Stimulated activated CD4-positive, alpha-beta T cell treated with anti-CD3 and anti-CD28 coated beads, Interleukin-4, amount 100 ng/mL, for 1 hour (primary cell): ENCODE measurements at places on chromosomes 16 and 17.

GRCh38 chr17:81162491-81162890, 2.8 kb upstream of the PVALEF start:
- DNase-seq, result no peak

DNA sequence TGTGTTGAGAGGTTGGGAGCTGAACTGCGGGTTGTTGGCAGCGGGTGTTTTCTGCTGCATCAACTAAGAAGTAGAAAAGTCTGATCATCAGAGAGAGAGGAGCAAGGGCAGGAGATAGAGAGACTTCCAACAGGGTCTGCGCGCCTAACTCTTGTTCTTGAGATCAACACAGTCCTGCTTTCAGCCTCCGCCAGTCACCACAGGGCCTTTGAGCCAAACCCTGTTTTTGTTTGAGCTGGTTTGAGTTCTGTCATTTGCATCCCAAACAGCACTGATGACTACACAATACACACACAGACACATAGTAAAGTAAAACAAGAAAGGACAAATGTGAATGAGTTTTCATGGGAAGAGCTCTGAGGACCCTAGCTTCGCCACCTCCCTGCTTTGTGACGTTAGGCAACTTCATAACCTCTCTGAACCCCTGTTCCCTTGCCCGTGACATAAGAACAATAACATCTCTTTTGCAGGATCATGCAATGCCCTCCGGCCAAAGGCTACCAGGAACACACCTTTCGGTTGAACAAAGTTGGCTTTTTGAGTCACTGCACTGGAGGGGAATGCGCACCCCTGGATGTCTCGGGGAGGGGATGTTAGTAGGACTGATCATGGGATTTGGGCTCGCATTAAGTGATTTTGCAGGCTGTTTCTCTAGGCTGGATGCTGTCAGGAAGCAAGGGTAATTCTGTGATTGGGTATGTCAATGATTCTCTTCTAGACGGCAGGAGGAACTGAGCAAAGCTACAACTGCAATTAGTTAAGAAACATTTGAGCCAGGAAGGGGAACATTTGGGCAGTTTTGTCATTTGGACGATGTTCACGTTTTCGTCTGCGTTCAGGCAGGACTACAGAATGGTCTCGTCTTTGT, 92.3 kb downstream of the C16orf78 start:
- no peak for DNase-seq

GRCh38 chr16:67766291-67766690, 40.1 kb downstream of the RANBP10 start:
- no peak for DNase-seq

DNA sequence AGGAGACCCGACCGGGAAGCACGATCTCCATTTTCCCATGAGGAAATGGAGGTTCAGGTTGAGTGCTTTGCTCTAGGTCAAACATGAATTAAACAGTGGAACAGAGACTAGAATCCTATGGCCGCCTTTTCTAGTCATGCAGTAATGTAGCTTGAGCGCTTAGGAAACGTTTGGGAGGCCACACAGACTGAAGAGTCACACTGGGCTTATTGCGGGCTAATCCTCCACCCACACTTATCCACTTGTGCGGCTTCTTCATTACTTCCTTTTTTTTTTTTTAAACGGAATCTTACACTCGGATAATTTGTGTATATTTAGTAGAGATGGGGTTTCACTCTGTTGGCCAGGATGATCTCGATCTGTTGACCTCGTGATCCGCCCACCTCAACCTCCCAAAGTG, 26.0 kb downstream of the CACNG3 start:
- no peak for DNase-seq

DNA sequence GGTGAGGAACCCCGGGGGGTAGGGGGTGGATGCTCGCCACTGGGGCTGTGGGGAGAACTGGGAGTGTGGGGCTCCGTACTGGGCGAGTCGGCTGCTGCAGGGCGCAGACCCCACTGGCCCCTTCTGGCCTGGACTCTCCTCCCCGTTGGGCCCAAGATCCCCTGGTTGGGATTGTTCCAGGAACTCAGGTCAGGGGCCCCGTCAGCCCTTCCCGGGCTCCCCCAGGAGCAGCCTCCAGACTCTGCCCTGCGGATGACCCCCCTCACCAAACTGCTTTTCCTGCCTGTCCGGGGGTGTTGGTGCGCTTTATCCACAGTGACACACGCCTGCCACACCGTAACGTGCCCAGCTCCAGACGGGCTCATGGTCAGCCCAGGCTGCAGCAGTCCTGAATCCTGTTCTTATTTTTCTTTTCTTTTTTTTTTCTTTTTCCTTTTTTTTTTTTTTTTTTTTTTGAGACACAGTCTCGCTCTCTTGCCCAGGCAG, 21.1 kb downstream of the CENPX start:
- no peak for DNase-seq

DNA sequence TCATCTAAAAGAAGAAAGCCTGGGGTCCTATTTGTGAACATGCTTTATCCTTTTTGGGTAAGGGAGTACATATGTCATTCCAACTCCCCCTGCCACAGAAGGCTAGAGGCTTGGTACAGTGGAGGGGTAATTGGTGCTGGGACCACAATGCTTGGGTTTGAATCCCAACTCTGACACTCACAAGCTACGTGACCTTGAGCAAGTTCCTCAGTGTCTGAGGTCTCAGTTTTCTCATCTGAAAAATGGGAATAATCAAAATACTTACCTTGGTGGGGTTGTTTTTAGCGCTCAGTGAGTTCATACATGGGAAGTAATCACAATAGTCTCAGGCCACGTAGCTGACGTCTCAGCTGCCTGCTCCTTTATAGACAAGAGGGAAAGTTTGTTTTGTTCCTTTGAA, 150.8 kb downstream of the CPPED1 start:
- no peak for DNase-seq

DNA sequence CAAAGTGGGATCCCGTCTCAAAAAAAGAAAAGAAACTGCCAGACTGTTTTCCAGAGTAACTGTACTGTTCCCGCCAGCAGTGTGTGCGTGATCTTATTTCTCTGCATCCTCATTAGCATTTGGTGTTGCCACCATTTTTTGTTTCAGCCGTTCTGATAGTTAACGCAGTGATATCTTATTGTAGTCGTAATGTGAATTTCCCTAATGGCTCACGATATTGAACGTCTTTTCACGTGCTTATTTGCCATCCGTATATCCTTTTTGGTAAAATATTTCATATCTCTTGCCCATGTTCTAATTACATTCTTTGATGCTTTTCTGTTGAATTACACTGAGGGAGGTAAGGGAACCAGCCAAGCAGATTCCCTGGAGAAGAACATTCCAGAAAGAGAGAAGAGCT, 92.4 kb downstream of the SEC14L1 start:
- no peak for DNase-seq

DNA sequence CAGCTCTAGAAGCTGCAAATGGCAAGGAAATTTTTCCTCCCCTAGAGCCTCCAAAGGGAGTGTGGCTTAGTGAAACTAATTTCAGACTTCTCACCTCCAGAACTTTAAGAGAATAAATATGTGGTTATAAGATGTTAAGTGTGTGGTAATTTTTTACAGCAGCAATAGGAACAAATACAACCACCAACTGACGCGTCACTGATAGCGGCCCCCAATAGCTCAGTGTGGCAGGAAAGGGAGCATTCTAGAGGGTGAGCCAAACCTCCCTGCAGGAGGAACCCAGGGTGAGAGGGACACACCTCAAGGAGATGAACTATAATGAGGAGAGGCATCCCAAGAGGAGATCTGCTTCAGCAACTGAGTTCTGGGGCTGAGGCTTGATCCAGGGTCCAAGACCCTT, 4.0 kb downstream of the CCL4 start:
- DNase-seq, result no peak

- DNase-seq, result no peak
Observed at GRCh38 chr16:73058221-73058615, 10.3 kb upstream of the ZFHX3 start.

DNA sequence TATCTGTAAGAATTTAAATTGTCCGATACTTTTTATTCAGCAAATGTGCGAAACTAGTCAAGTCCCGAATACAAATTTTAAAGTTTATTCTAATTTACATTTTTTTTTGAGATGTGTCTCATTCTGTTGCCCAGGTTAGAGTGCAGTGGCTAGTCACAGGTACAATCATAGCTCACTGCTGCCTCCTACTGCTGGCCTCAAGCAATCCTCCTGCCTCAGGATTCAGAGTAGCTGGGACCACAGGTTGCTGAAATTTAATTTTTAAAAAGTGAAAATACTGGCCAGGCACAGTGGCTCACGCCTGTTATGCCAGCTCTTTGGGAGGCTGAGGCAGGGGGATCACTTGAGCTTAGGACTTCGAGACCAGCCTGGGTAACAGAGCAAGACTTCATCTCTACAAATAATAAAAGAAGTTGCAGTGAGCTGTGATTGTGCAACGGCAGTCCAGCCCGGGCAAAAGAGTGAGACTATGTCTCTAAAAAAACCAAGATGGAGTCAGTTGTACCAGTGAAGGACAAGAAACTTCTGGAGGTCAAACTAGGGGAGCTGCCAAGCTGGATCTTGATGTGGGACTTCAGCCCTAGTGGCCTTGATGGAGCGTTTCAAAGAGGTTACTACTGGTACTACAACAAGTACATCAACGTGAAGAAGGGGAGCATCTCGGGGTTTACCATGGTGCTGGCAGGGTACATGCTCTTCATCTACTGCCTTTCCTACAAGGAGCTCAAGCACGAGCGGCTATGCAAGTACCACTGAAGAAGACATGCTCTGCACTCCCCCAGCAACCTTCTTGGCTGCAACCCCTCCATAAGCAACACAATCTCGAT, 5.6 kb downstream of the POLG2 start:
- peak; percentile 36 for DNase-seq

DNA sequence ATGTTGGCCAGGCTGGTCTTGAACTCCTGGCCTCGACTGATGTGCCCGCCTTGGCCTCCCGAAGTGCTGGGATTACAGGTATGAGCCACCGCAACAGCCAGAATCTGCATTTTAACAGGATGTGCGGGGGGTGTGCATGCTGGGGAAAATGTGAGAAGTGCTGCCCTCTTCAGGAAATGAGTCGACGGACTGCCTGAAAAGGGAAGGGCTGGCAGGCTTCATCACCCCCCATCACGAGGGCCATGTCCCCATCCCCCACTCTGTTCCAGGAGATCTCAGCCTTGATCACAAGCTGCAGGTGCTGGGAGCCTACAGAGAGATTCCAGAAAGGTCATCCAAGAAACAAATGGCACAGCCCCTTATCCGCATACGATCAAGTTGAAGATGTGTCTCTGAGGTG, 195.3 kb upstream of the RPL38 start:
- DNase-seq, result peak; percentile 4

DNA sequence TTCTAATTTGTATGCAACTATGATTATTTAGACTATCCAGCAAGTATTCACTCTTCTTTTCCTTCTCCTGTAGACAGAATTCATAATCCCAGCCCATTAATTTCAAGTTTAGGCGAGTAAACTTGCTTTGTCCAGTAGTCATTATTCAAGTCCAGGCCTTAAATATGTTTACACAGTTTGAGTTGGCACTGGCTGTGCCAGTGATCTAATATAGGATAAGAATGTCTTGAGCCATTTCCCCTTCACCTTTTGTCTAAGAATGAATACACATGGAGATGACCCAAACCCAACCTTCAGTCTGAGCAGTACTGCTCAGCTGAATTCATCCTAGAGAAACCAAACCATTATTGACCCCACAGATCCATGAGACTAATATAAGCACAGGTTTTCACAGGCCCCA, 930.4 kb upstream of the CDH8 start:
- DNase-seq, result no peak

- DNase-seq, result peak; percentile 32
Observed at GRCh38 chr16:69105501-69106361, at the start of gene HAS3. HAS3 (plus strand) TSS chr16:69105653; CDS start chr16:69109396, 3,743 bp downstream.

GRCh38 chr17:28973425-28973824, 22.1 kb upstream of the PHF12 start:
- no peak for DNase-seq

DNA sequence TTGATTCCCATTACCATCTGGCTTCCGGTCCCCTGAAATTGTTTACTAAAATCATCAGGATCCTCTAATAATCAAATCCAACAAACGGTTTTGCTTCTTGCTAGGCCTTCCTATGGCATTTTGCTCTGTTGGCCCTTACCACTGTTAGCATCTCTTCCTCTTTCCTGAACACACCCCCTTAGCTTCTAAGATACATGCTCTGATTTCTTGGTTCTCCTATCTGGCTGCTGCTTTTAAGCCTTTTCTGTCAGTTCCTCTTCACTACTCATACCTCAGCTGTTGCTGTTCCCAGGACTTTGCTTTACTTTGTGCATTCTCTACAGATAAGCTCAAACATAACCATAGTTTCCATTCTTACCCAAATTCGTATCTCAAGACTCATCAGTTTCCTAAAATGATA, 11.4 kb downstream of the CAPNS2 start:
- DNase-seq, result no peak

DNA sequence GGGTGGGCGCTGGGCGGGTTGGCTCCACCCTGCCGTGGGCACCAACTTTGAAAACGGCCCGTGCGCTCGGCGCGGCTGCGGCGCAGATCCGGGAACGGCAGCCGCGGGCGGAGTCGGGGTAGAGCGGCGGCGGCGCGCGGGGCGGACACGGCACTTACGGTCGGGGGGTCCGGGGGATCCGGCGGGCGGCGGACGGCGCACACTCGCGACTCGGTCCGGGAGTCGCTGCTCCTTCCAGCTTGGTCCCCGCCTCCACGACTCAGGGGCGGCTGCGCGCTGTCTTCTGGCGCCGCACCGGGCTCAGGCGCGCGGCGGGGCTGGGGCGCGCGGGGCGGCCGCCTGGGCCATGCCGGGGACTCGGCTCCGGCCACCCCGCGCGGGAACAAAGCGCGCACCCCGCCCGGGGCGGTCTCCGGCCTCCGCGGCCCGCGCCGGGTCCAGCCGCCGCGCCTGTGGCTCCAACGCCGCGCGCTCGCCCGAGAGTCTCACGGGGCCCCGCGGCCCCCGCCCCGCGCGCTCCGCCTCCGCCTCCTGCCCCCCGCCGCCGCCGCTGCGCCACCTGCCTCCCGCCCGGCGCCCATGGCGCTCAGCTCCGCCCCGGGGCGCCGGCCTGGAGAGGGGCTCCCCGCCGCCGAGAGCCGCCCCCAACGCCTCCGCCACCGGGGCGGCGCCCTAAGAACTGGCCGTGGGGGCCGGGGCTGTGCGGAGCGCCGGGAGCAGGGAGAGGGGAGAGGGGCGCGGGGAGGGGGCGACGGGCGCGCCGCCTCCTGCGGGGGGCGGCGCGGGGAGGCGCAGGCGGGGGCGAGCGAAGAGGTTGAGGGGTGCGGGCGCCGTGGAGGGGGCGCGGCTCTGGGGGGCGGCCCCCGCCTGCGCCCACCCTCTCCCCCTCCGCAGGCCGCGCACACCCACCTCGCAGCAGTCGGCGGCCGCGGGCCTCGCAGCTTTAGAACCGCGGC, 35.9 kb downstream of the CBFA2T3 start:
- DNase-seq, result peak; percentile 33

DNA sequence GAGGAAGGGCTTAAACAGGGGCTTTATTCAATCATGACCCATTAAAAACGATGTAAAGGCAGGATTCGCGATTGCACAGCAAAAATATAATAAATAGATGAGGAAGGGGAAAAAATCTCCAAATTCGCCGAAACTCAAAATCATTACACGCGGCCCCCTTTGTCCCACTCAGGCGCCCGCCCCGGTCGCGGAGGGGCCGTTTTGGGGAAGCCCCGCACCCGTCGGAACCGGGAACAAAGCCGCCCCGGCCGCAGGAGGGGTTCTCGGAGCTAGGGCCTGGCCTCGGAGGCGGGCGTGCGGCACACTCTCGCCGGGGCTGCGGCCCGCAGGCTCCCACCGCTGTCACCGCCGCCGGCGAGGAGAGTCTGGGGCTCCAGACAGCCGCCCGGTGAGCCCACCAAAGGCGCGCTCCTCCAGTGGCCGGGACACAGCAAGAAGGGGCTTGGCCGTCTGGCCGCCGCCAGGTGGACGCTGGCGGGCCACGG, 521 bp downstream of the C16orf87 start:
- DNase-seq, result peak; percentile 39
